ENCODE measurements at places on chromosomes 7 and 10. TPM values are rescaled to one million over a fixed set of nuclear protein-coding genes. Genes with fewer than 3 reads are reported as not detected.
A peak's percentile ranks its signal among the peaks of the same experiment; 100 is the strongest.

DNA sequence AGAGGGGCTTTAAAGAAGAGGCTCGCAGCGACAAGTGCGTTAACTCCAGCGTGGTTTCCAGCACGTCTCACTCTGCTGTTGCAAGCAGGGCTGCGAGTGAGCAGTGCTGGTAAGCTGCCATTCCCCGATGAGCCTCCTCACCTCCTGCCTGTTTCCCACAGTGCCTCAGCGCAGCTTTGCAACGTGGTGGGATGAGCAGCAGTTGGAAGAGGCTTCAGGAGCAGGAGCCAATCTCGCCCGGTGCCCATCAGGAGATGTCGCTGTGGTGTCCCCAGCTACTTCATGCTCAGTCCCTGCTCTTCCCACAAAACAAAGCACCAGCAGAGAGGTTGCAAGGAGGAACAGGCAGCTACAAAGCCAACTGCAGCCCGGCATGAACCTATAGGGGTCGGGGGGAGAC, 2.4 kb upstream of the ADARB2 start:
- DNase-seq: no peak

DNA sequence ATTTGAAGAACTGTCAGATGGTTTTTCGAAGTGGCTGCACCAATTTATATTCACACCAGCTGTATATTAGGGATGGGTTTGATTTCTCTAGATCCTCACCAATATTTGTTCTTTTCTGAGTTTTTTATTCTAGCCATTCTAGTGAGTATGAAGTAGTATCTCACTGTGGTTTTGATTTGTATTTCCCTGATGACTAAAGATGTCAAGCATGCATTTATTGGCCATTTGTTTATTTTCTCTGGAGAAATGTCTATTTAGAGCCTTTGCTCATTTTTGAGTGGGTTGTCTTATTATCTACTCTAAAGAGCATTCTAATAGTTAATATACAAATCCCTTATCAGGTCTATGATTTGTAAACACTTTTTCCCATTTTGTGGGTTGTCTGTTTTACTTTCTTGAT, 123.9 kb downstream of the PCLO start:
- no peak for DNase-seq

- no peak for DNase-seq
These were observed 20.4 kb upstream of the DPYSL4 start for GRCh38 chr10:132166216-132166950.

DNA sequence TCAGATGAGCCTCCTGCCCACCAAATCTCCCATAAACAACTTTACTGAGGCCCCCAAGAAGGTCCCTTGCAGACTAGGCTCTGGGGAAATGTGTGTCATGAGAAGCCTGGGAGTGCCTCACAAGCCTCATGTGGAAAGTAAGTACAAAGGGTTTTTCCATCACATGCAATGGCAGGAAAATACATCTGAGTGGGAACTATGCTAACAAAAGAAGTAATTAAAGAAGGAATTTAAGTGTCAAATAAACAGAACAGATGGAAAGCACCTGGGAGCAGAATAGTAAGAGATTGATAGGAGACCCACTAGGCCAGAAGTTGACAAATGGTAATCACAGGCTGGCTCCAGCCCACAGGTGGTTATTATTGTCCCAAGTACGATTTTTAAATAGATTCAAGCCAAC, 20.5 kb downstream of the GSAP start:
- DNase-seq: no peak

DNA sequence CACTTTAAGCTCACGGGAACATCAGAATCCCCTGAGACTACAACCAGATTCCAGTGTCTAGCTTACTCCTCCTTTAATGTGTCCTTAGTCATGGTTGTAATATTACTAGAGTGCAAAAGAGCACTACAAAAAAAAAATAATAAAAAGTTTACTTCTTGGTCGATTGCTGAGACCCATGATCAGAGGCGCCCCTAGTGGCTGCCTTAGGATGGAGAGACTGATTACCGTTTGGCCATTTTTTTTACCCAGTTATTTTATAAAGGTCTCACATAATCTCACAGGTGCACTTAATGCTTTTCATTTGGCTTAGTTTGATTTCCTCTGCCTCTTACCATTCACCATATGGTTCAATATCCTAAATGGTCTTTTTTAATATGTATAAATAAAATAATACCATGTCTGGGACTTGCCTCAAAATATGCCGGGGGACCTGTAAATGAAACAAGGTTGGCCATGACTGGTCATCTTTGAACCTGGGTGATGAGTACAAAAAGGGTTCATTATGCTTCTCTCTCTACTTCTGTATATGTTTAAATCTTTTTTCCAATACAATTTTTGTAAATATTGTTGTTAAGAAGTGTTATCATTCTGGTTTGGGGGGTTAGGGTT, 331.5 kb upstream of the NFE2L3 start:
- no peak for DNase-seq

GRCh38 chr7:149616898-149617297, 119.3 kb upstream of the ZNF746 start:
- DNase-seq: no peak

GRCh38 chr7:82257118-82257695, 186.4 kb downstream of the CACNA2D1 start:
- DNase-seq: no peak

DNA sequence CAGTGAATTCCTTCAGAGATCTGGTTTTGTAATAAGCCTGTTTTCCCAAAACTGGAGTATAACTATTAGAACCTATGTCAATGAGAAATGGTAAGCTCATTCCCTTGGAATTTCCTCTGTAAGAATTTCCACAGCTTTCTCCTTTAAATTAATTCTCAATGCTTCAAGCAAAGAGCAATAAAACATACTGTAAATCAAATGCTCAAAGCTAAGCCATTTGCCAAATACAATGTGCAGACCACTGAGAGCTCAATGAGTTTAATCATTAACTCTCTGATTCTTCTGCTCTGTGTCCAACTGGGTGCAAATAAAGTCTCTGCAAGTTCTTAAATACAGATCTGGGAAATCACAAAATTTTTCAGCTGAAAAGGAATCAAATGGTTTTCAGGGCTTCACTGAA, 227.6 kb upstream of the IMMP2L start:
- no peak for DNase-seq

DNA sequence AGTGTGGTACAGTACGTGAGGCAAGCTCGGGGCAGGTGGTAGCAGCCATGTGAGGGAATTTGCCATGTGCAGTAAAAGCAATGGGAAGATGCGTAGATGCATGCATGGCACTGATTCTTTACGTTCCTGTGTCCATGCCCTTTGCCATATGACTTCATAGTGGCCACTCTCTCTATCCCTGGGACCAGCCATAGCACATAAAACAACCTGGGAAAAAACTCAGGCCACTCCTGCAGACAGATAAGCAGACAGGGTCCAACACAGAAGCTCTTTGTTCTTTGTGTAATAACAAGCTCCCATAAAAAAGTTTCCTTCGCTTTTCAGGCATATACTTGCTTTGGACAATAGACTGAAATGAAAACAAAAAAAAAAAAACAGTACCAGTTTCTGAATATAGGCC, 622.4 kb upstream of the POM121L12 start:
- no peak for DNase-seq

DNA sequence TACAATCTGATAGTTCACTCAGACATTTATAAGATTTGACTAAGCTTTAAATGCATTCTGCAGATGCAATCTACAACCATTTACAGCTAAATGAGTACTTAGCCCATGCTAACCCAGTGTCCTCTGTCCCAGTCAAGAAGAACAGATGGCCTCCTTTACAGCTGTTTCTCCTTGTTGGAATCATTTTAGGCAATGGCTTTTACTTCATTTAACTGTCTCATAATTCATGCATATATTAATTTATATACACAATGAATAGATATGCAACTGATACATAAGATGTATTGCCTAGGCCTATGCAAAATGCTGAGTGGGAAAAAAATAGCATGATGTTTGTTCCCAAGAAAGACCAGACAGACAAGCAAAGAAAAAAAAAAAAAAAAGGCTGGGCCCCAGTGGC, 82.2 kb downstream of the TSPAN12 start:
- DNase-seq: no peak

GRCh38 chr7:41870461-41871138, 167.7 kb upstream of the INHBA start:
- peak; percentile 45 for DNase-seq

- peak; percentile 47 for DNase-seq
These were observed at the start of gene TMEM139 for GRCh38 chr7:143284591-143285469. Gene TMEM139, plus strand, starts transcription at chr7:143284958. Its CDS starts 1,000 bp downstream, at chr7:143285958.

DNA sequence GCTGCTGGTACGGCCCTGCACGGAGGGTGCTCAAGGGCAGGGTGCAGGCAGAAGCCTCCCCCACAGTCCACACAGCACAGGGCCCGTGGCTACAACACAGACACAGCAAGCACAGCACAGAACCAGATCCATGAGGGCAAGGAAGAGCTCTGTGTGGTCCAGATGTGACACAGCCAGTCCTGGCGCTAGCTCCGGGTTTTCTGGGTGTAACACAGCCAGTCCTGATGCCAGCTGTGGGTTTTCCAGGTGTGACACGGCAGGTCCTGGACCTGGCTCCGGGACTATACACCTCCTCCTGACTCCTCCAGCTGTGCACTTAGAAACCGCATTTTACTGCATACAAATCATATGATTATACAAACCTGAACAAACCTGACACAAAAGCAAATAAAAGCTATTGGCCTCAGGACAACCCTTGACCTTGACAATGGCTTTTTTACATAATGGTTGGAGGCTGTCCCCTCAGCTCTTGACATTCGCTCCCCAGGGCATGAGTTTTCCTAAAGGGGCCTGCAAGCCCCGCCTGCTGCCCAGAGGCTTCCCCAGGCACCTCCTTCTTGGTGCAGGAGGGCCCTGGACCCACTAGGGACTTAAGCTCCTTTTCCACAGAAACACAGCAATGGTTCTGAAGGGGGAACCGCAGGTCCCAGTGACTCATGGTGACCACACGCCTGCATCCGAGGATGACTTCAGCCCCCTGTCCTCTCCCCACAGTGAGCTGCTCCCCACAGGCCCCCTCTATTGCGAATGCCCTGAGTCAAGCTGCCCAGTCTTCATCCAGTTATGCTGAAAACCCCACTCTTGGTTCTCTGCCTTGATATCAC, 209.6 kb downstream of the PTPRN2 start:
- peak; percentile 8 for DNase-seq

Gene FAM25C
- not detected for total RNA-seq

Gene TAS2R5
- total RNA-seq: 3.9 TPM

Gene TLL2
- 0.26 TPM for total RNA-seq

Gene NEBL
- total RNA-seq: 18.7 TPM

Gene KCTD7
- total RNA-seq: 5.0 TPM

Measured in bronchial epithelial cell (primary cell).